Forelimb muscle (tissue), 1 donor: ENCODE measurements at places on chromosomes 12 and 14.

DNA sequence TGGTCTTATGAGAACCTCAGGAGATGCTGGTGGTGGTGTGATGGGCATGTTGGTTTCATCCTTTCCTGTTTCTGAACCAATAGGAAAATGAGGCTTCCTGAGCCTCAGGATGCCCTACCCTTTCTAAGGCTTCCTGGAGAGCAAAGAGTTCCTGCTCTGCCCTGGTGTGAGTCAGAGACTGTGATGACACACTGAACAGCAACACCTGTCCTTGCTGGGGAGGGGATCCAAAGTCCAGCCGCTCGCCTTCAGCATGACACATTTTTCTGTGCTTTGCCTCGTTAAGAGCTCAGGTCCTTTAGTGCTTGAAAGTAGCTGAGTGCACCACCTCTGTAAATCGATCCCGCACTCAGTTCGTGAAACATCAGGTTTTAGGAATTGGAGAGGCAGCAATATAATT, 116.0 kb downstream of the CACNA1C start:
- no peak for DNase-seq

DNA sequence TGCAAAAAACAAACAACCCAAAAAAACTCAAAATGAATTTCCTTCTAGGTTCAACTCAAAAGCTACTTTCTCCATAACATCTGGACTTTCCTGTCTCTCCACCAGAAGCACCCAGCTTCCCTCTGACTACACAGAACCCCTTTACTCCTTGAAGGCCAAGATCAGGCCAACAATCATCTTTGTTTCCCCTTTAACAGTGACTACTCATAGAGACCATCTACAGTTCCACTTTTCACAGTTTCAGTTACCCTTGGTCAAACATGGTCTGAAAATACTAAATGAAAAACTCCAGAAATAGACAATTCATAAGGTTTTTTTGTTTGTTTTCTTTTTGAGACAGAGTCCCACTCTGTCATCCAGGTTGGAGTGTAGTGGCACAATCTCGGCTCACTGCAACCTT, 11.8 kb downstream of the GCH1 start:
- no peak for DNase-seq

DNA sequence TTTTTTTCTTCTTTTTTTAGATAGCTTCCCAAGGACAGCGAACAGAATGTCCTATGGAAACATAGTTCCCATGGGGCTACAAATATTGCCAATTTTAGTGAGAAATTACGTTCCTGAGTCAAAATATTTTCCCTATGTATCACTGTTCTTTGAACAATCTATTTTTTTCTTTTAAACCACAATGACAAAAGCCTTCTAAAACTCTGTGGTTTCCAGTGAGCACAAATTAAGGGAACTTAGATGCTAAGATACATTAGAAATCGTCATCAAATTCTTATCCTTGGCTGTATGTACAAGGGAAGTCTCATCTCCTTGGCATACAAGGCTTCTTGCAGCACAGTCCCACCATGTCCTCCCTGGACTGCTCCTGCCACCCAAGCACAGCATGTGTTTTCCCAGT, 17.9 kb downstream of the CPM start:
- no peak for DNase-seq

GRCh38 chr14:31449971-31450610, 7.2 kb downstream of the DTD2 start:
- DNase-seq, result no peak

DNA sequence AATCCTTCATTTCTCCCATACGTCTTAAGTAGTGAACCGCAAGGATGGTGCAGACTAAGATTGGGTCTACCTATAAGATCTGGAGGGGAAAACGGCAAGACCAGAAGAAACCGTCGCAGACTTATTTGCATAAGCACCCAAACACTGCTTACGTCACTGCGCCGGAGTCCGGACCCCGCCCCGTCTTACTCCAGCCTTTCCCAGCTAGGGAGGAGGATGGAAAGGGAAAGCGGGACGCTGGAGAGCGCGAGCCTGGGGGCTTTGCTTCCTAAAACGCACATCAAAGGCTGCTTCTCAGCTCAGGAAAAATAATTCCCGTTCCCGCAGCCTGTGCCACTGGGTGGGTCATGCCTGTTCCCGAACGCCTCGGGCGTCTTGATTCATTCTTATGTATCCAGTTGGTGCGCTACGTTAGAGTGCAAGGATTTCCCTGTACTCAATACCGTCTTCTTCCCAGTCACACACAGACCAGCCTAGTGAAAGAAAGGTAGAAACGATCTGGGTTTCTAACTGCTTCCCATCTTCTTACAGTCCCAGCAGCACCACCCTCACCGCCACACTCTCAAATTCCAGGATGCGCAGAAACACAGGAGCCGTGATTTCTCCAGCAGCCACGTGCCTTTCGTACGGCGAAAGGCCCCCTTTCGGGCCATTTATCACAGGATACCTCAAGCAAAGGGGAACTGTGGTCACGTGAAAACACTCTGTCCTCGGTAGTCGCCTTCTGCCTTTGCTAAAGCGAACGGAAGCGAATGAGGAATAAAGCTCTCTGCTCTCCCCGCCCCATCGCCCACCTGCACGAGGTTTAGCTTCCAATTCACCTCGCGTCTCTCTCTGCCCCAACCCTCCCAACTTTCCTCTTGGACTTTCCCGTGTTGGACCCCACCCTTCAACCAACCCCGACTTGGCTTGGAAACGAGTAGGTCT, 1.1 kb downstream of the SLC6A15 start:
- DNase-seq, result peak; percentile 51

GRCh38 chr12:108717243-108717642, 14.1 kb downstream of the CORO1C start:
- no peak for DNase-seq

GRCh38 chr12:122420471-122421162, 1.9 kb downstream of the CLIP1 start:
- DNase-seq, result no peak
